IMR-90 (cell line): ENCODE measurements at places on chromosomes 1 and 21.

GRCh38 chr1:101283443-101283842, 46.6 kb downstream of the S1PR1 start:
- DNase-seq: no peak

DNA sequence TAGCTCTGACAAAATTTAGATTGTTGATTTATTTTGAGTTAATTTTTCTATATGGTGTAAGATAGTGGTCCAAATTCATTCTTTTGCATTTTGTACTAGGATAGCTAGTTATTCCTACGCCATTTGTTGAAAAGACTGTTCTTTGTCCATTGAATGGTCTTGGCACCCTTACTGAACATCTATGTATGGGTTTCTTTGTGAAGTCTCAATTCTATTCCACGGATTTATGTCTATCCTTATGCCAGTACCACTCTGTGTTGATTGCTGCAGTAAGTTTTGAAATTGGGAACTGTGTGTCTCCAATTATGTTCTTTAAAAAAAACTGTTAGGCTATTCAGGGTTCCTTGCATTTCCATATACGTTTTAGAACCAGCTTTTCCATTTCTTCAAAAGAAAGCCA, 145.7 kb downstream of the ZNF644 start:
- no peak for DNase-seq

GRCh38 chr21:15455819-15456462, 273.8 kb upstream of the USP25 start:
- DNase-seq: no peak

- DNase-seq: peak; percentile 70
Observed at GRCh38 chr1:198465201-198466144, 75.0 kb downstream of the ATP6V1G3 start.

- peak; percentile 95 for DNase-seq
Observed at GRCh38 chr1:153608742-153609584, 4.0 kb downstream of the S100A16 start.
